G401 (cell line): ENCODE measurements at places on chromosomes 2 and 18. TPM values are rescaled to one million over a fixed set of nuclear protein-coding genes. Genes with fewer than 3 reads are reported as not detected.

- no peak for DNase-seq
These were observed 511.5 kb upstream of the RAB6C start for GRCh38 chr2:129467941-129468340.

DNA sequence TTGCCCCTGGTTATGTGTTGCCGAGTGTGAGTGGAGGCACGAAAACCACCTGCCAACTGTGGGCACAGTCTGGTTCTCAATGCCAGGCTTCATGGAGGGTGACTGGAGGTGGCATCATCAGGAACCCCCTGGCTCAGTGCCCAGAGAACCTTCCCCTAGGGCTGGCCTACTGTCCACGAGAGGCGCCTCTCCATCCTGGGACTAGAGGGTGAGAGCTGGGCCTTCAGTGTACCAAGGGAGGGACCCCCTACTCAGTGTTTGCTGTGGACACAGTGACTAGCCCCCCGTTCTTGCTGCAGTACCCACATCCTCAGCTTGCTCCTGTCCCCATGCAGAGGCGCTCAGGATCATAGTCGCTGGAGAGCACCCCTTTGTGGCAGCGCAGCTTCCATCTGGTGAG is 202.6 kb downstream of the HDAC4 start:
- peak; percentile 16 for DNase-seq

- DNase-seq, result no peak
These were observed 61.2 kb upstream of the LRRTM1 start for GRCh38 chr2:80365762-80366161.

DNA sequence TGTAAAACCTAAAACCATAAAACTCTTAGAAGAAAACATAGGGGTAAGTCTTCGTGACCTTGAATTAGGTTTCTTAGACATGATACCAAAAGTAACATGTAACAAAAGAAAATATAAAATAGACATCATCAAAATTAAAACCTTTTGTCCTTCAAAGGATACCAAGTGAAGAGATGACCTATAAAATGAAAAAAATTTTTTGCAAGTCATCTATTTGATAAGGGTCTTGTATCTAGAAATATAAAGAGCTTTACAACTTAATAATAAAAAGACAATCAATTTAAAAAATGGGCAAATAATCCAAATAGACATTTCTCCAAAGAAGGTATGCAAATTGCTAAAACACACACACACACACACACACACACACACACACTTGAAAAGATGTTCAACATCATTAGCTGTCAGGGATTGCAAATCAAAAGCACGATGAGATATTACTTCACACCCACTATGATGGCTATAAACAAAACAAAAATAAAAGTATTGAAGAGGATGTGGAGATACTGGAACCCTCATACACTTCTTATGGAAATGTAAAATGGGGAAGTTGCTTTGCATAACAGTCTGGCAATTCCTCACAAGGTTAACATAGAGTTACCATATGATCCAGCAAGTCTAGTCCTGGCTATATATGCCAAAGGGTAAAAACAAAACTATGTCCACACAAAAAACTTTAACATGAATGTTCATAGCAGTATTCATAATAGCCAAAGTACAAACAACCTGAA is 23.3 kb downstream of the SPDYA start:
- DNase-seq, result no peak

GRCh38 chr2:1546901-1547300 is 133.6 kb downstream of the TPO start:
- no peak for DNase-seq

DNA sequence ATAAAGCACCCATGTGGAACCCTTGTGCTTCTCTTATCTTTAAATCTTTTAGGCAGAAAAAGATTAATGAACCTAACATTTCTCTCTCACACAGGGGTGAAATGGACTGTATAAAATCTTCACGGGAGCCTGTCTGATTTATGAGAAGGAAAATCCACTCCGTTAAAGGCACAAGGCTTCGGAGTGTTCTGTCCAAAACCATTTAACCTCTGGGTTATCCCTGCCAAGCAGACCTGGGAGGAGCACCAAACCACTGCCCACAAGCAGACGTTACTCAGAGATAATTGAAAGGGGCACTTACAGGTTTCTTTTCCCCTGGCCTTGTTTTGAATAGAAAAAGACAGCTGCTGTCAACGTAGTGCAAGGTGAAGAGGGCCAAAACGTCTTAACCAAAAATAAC is 184.4 kb upstream of the DOK6 start:
- DNase-seq, result no peak

The DTNB gene
- total RNA-seq, result 10.4 and 21.2 TPM in 2 replicates

DNA sequence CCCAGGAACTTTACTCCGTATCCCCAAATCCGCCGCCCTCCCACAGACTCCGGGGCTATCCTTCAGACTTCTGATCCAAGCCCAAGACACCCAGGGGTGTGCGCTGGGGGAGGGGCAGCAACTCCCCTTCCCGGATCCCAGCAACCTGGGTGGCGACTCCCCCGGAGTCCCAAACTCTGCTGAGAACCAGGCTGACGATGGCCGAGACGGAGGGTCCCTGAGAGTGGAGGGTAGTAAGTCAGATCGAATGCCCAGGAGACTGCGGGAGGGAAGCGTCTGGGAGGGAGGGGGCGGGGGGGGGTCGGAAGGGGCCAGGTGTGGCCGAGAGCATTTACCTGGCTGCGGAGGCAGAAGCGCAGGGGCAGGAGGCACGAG is 7.0 kb upstream of the TNS1 start:
- no peak for DNase-seq

- peak; percentile 49 for DNase-seq
These were observed 39.3 kb downstream of the LCT start for GRCh38 chr2:135797497-135798274.

DNA sequence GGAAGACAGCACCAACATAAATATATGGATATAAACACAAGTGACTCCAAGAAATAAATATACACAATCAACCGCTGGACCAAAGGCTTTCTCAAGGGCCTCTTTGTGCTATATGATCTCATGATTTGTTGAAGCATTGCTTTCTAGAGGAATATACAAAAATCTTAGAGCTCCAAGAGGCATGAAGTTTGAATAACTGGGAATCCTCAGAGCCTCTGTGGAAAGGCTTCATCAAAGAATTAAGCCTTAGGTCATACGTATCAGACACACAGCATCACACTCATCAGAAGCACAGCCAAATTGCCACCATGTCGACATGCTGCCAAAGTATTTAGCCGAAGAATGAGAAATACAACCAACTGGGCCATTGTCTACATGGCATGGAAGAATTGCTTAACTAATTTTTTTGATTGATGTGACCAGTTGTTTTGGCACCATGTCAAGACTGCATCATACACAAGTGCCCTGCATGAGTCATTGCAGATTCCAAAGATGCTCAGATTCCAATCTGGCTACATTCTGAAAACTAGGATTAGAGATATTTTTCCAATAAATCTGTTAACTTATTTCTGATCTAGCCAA is 860.6 kb upstream of the ZEB2 start:
- DNase-seq, result no peak

DNA sequence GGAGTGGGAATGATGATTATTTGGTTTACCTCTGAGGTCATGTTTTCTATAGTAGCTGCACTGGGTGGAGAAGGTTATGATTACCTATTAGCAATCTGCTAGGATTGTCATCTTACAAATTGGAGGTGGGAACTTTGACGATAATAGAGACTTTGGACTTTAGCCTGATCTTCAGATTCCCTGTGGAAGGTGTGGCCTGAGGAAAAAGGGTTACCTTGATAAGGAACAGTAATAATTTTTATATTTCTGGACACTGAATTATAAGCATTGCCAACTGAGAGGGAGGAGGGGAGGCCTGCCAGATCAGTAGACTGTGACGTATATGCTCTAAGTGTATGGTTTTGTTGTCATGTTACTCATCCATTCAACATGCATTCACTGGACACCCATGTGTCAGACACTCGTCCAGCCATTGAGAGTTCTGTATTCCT is 183.4 kb upstream of the FOSL2 start:
- DNase-seq, result no peak

The ABCB11 gene
- total RNA-seq, result not detected in 2 replicates

The SULT1C3 gene
- total RNA-seq, result not detected in 2 replicates

- DNase-seq, result no peak
These were observed 3.2 kb downstream of the CD207 start for GRCh38 chr2:70832386-70832785.

The FBXO11 gene
- total RNA-seq, result 19.4 and 40.1 TPM in 2 replicates

DNA sequence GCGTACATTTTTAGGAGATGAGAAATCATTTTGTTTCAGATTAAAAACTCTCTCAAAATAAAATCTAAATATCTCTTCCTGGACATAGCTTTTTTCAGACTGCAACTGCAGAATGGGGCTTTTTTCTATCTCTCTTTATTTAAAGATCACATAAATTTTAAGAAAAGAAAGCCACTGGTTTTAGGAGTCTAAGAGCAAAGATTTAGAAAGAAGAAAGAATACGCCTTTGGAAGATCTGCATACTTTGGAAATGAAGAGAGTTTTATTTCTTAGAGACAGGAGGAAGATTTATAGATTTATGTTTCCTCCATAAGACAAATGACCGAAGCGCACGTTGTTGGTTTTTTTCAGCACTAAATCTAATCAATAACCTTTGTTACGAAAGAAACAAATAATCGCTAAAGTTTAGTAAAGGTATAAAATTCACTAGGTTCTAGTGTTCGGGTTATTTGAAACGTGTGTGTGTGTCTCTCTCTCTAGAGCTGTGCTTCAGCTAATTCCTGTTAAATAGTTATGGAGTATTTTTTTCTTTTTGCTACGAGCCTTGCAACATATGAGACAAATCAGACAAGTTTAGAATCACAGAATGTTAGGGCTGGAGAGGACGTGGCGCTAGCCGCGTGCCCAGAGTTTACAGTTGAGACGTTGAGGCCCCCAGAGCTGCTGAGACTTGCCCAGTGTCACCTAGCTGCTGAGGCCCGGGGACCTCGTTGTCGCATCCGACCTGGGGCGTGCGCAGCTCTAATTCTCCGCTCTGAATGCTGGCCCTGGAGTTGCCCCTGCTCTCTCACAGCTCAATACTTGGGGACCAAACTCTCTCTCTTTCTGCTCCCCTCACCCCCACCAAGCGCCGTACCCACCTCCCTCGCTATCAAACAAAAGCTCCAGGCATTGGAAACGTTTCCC is 69.9 kb downstream of the CTAGE1 start:
- no peak for DNase-seq

- DNase-seq, result no peak
These were observed 64.1 kb downstream of the EMILIN2 start for GRCh38 chr18:2910751-2911425.

- DNase-seq, result no peak
These were observed 634 bp upstream of the MSGN1 start for GRCh38 chr2:17815468-17816184.

- DNase-seq, result no peak
These were observed 32.7 kb downstream of the QPCT start for GRCh38 chr2:37377187-37377532.

The NAT8 gene
- not detected in 2 replicates for total RNA-seq

GRCh38 chr2:23207871-23208270 is 177.1 kb upstream of the KLHL29 start:
- DNase-seq, result no peak

The CNOT9 gene
- total RNA-seq, result 85.2 and 92.8 TPM in 2 replicates

DNA sequence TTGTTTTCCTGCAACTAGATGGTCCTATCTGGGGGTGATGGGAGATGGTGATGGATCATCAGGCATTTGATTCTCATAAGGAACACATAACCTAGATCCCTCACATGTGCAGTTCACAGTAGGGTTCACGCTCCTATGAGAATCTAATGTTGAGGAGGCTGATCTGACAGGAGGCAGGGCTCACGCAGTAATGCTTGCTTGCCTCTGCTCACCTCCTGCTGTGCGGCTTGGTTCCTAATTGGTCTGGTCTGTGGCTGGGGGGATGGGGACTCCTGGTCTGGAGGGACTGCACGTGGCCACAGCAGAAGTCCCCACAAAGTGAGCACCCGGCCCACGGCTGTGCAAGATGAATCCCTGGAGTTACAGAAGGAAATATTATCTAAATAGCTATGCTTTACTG is 11.3 kb downstream of the MC5R start:
- DNase-seq, result no peak

GRCh38 chr2:39913648-39914461 is 134.8 kb upstream of the THUMPD2 start:
- peak; percentile 85 for DNase-seq

DNA sequence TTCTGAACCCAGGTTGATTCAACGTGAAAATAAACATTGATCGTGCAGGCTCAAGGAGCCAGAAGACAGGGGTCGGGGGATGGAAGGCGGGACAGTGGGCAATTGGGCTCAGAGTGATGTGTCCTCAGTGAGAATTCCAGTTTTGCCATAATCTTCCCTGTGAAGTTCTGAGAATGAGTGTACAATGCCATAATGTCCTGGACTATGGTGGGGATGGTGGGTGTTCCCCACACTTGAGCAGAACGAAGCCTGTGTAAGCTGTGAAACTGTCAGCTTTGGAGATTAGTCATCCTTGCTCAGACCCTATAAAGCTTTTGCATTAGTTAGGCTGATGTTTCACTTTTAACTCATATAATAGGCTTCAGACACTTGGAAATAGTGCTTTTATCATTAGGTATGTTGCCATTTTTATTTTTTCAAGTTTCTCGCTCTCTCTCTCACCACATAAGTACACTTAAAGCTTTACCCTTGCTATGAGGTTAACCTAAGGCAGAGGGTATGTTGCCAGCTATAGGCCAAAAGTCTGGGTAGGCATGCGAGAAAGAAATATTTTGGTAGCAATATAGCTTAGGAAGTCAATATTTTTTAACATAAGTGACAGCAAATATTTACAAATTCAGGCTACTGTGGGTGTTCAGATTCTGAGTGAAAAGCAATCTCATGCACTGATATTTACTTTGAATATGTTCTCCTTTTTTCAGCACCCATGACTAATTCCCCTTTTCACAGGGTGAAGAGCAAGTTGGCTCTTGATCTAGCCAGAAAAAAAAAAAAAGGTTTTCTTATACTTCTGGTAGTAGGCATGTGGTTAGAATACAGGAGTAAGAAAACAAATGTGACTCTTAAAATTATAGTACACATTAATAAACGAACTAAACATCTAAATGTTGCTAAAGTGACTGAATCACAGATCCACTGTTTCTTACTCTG is 47.2 kb downstream of the CDC42EP3 start:
- DNase-seq, result no peak

DNA sequence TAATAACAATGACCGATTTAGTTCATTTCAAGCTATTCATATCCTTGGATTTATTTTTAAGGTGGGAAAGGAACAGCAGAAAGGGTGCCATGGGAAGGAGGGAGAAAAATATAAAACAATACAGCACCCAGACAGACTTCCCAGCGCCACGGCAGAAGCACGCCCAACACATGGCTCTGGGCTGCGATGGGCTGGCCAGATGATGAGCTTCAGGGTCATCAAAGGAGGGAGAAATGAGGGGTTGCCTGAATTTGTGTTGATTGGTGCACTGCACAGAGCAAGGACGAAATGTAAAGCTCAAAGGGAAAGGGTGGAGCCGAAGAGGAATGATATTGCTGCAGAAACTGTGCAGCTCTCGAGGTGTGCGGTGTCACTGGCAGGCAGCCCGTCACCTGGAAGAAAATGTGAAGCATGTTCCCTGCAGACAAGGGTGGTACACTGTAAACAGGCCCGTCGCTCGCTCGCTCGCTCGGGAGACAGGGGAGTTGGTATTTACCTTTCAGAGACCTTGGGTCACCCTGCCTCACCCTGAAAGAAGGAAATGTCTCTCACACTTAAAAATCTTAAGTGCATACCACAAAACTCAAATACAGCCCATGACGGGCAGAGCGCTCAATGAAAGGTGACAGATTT is 195.5 kb upstream of the CTAGE1 start:
- no peak for DNase-seq

The VAMP5 gene
- total RNA-seq, result 0.85 and 1.9 TPM in 2 replicates
